Mesendoderm (in vitro differentiated cells): ENCODE measurements at places on chromosomes 16 and 17.

DNA sequence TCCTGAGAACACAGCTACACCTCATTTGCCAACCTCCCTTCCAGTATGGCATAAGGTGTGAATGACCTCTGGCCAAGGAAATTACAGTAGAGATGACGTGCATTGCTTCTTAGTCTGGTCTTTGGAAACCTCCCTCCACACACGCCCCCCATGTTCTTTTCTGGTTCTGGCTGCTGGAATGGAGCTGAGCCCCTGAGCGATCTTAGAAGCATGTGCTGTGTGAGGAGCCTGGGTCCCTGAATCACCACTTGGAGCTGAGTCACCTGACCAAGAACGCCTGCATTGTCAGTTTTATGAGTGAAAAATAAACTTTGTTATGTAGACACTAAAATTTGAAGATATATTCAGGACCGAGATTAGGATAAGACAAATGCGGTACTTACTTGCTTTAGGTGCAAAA lies 51.4 kb downstream of the HS3ST3A1 start:
- DNase-seq = no peak

- DNase-seq = no peak
These were observed 37.9 kb downstream of the SOX8 start for GRCh38 chr16:1019231-1020090.

DNA sequence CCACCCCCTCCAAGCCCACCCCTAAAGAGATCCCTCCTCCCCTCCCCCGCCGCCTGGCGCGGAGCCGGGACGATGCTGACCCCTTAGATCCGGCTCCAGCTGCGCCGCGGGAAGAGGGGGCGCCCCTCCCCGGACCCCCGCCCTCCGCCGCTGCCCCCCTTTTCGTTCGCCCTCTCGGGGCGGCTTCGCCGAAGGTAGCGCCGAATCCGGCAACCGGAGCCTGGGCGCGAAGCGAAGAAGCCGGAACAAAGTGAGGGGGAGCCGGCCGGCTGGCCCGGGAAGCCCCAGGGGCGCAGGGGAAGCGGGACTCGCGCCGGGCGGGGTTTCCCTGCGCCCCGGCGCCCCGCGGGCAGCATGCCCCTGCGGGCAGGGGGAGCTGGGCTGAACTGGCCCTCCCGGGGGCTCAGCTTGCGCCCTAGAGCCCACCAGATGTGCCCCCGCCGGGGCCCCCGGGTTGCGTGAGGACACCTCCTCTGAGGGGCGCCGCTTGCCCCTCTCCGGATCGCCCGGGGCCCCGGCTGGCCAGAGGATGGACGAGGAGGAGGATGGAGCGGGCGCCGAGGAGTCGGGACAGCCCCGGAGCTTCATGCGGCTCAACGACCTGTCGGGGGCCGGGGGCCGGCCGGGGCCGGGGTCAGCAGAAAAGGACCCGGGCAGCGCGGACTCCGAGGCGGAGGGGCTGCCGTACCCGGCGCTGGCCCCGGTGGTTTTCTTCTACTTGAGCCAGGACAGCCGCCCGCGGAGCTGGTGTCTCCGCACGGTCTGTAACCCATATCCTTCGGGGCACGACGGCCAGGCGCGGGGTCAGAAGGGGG lies 623 bp downstream of the CACNA1G start:
- no peak for DNase-seq

DNA sequence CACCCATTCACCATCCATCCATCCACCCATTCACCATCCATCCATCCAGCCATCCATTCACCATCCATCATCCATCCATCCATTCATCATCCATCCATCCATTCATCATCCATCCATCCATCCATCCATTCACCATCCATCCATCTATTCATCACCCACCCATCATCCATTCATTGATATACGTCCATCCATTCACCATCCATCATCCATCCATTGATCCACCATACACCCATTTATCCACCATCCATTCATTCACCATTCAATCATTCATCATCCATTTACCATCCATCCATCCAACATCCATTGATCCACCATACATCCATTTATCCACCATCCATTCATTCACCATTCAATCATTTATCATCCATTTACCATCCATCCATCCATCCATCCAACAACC lies 111.7 kb downstream of the ABCC12 start:
- DNase-seq = no peak

- no peak for DNase-seq
These were observed 35.4 kb downstream of the SNX20 start for GRCh38 chr16:50645563-50646220.

DNA sequence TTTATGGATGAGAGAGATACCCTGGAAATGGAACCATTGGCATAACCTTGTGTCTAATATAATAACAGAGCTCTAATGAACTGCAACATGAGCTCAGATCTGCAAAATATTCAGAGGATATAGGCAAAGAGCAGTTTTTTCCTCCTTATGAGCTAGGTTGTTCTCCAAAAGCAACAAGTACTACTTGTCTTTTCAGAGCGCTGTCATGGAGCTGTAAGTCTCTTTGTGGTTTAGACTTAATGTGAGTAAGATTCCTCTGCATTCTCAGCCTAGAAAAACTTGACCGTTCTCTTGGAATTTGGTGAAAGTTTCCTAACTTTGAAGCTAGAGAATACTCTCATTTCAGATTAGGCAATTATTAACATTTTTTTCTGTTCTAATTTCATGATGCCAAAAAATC lies 85.2 kb downstream of the FTO start:
- no peak for DNase-seq

- no peak for DNase-seq
These were observed 77.7 kb upstream of the EEF2KMT start for GRCh38 chr16:5175266-5175665.

DNA sequence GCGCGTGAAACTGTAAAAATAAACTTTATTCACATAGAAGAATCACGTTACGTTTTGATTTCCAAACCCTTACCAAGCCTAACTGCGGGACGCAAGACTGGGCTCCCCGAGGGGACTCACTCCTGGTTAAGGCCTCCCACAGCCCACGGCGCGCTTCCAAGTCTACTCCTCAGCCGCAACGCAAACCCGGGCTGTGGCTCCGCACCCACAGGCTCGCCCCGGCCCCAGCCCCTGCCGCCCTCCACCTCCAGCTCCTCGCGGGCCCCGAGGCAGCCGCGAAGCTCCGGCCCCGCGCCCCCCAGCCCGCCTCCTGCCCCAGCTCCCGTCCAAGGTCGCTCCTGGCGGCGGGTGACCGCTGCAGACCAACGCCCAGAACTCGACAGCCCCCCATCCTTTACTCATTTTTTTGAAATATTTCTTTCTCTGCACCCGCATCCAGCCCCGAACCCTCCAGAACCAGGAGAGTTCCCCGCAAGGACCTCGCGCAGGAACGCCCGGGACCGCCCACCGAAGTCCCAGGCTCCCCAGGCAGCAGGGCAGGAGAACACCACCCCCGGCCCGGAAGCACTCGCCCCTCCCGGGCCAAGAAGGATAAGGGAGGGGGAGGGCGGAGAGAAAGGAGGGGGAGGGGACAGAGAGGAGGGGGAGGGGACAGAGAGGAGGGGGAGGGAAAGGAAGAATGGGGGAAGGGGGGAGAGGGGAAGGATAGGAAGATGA lies 912 bp downstream of the USP22 start:
- DNase-seq = peak; percentile 96

DNA sequence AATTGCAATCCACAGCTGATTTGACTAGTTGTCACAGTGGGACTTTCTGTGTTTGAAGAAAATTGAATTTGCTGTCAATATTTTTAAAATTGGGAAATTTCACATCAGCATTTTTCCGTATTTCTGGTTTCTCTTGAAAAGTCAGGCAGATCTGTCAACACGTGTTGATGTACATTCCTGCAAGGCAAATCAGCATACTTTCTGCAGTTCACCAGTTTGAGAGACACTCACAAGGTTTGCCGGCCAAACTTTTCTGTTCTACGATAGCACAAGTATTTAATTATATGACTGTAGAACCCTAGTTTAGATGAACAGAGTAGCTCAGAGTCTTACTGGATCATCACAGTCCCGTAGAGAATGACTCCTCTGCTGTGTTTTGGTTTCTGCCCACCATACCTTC lies 102.0 kb downstream of the ADAMTS18 start:
- no peak for DNase-seq

- no peak for DNase-seq
These were observed 18.5 kb downstream of the PFAS start for GRCh38 chr17:8267480-8268147.

DNA sequence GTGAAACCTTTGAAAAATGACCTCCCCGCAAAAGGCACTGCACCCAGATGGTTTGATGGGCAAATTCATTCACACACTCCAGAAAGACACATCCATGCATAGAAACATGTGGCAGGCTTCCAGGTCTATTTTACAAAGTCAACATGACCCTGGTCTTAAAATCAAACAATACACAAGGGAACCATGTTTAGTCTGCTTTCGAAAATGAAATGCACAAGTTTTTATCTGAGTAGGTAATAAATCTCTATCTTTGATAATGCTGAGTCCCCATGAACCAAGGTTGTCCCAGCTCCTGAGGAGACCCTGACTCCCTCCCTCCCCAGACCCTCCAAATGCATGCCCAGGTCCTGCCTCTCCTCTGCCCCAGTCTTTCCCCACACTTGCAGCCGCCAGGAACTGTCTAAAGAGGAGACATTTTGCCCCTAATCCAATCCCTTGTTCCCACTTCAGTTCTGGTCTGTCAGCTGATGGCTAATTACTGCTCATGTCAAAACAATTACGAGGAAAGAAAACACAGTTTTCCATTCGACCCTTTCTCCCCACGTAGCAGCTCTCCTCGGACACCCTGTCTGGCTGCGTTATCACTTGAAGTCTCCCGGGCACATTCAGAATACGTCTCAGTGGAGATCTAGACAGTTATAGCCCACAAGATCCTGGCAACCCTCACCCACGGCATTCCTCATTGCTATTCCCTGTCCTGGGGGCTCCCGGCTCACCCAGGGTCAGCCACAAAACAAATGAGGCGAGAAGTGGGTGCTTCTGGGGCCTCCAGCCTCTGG lies 68.8 kb upstream of the RCVRN start:
- no peak for DNase-seq

DNA sequence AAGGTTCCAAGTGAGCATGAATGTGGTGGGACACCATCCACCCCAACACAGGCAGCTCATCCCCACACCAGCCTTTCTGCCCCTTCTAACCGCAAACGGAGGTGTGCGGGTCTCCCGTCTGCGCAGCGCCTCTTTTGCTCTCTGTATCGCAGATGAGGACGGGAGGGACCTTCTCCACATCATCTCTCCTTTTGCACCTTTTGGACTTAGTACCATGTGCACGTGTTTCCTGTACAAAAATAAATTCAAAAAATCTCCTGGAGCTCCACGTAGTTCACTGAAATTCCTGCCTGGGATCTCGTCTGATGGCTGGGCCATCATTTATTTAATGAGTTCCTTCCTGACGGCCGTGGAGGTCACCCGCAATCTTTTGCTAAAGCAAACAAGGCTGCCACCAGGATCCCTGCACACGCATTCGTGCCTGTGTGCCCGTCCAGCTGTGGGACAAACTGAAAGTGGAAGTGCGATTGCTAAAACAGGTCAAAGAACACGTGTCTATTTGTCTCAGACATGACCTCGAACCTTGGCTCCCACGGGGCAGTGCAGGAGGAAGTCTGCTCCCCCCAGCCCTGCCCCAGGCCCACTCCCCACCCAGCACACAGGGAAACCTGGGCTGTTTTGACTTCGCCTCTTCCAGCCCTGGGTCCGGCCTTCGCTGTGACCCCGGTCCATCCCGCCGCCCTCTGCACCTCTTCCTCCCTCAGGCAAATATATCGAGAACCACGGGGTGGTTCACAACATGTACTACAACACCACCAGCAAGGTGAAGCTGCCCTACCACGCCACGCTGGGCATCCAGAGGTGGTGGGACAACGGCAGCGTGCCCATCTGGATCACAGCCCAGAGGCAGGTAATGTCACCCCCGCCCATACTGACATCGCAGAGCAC lies 2.3 kb downstream of the ENPP7 start:
- DNase-seq = no peak

DNA sequence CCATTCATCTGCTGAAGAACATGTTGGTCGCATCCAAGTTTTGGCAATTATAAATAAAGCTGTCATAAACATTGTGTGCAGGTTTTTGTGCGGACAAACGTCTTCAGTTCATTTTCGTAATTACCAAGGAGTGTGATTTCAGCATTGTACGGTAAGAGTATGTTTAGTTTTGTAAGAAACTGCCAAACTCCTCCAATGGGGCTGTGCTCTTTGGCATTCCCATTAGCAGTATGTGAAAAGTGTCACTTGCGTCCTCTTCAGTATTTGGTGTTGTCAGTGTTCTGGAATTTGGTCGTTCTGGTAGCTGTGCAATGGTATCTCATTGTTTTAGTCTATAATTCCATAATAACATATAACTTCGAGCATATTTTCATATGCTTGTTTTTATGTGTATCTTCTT lies 120.9 kb downstream of the BCAS3 start:
- peak; percentile 8 for DNase-seq

- DNase-seq = peak; percentile 34
These were observed 761 bp downstream of the NOL3 start for GRCh38 chr16:67170949-67171649.

GRCh38 chr16:11609474-11610120 lies 22.9 kb upstream of the LITAF start:
- DNase-seq = no peak
